ENCODE measurements at places on chromosomes 16 and 17.
A peak's percentile ranks its signal among the peaks of the same experiment; 100 is the strongest.

- DNase-seq = no peak
Observed at GRCh38 chr17:74690409-74690825, 22.3 kb downstream of the CD300LF start.

DNA sequence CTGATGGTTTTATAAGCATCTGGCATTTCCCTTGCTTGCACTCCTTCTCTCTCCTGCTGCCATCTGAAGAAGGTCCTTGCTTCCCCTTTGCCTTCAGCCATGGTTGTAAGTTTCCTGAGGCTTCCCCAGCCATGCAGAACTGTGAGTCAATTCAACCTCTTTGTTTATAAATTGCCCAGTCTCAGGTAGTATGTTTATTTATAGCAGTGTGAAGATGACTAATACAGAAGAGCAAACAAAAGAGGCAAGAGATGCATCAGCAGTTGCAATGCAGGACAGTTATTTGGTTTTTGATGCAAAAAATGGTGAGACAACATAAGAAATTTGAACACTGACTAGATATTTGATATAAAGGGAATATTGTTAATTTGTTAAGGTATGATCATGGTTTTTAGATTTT, 16.8 kb downstream of the TMEM100 start:
- DNase-seq = no peak

- DNase-seq = no peak
Observed at GRCh38 chr16:79175286-79176057, 425.1 kb downstream of the MAF start.

GRCh38 chr16:12120217-12120981, 143.9 kb downstream of the SNX29 start:
- no peak for DNase-seq

- DNase-seq = no peak
Observed at GRCh38 chr17:46962374-46962790, 16.7 kb downstream of the RPRML start.

GRCh38 chr17:75521951-75522727, 3.4 kb upstream of the LLGL2 start:
- no peak for DNase-seq

DNA sequence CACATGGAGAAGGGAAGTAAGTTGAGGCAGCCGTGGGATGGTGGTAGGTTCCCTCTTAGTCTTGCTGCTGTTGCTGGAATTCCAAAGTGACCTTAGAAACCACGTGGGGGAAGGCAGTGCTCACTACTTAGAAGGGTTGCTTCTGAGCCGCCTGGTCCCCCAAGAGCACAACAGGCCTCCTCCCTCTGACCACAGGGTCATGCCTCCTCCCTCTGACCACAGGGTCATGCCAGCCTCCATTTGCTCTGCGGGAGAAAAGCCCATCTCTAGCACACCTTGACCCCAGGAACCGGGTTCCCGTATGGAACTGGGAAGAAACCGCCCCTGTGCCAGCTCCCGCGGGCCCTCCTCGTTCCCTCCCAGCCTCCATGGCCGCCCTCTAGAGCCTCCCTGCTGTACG, 13.4 kb upstream of the ZFPM1 start:
- no peak for DNase-seq

DNA sequence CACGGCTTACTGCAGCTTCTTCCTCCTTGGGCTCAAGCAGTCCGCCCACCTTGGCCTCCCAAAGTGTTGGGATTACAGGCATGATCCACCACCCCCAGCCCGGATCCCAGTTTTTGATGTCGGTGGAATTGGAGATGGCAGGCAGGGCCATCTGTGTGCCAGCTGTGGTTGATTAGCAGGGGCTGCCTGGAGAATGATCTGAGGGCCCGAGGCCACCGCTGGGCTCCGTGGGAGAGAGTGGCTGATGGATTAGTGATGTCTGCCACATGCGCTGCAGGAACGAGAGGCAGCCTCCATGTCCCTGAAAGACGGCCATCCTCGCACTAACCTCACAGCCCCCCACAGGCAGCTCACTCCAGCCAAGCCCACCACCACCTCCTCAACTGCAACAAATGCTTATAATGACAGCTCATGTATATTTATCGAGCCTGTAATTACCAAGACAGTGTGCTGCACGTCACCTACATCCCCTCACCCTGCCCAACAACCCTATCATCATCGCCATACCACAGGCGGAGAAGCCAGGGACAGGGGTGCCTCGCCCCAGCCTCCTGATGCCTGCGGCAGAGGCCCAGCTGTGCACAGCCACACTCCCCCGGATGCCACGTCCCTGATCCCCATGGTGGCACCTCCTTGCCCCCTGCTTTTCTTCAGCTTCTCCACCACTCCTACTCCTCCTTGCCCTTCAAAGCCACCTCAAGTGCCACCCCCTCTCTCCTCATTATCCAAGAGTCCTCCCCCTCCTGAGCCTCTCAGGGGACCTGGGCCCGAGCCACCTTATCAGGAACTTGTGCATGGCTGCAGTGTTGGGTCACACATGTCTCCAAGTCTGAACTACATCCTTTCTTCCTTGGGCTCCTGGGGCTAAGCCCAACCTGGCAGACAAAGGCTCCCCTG, 33.2 kb downstream of the ACTG1 start:
- no peak for DNase-seq

GRCh38 chr16:3497771-3498170, 2.5 kb upstream of the C16orf90 start:
- DNase-seq = no peak

DNA sequence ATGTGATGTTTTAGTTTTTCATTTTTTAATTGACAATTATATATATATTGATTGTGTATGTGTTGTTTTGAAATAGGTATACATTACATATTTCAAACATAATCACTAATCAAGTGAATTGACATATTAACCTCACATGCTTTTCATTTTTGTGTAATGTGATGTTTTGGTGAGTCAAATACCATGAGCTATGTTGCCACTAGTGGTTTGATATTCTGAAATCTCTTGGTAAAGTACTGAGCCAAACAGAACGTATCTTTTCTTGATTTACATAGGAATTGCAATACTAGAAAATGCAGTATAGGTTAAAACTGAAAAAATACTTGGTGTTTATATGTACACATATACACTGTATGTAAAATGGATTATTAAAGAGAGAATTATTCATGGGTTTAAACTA, 65.2 kb upstream of the SIAH1 start:
- no peak for DNase-seq

- DNase-seq = no peak
Observed at GRCh38 chr17:31134576-31134975, 39.8 kb downstream of the NF1 start.

DNA sequence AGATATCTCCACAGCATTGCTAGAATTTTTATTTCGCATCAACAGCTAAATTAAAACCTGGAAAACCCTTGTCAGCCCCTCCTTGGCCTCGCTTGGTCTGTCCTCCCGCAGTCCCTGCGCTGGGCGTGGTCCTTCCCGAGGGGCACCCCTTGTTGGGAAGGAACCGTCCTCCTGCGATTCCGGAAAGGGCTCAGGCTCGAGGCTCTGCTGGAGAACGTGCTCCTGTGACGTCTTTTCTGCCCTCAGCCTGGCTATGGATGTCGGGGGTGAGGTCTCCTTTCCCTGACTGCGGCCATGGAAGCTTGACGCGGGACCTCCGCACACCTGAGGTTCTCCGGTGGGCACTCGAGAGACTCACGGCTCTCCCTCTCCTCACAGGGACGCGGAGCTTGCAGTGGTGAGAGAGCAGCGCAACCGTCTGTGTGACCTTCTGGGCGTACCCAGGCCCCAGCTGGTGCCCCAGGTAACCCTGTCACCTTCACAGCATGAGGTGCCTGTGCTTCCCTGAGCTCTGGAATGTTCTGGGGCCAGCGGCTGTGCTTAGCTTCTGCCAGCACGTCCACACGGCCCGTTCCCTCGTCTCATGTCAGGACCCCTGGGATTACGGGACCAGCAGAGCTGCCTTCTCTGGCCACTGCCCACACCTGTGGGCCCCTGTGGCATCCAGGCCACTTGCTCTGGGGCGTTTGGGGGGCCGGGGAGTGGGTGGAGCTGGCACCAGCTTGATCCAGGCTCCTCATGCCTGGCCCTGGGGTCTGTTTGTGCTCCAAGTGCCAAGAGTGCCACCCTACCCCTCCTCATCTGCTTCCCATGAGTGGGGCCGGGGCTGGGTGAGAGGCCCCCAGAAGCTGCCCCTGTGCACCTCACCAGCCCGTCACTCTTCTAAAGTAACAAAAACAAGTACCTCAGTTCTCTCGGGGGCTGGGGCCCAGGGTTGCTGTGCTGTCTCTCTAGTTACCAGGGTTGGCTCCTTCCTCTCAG, 101.5 kb upstream of the ZNF750 start:
- no peak for DNase-seq

GRCh38 chr17:50470426-50470825, 1.7 kb upstream of the CHAD start:
- no peak for DNase-seq

- DNase-seq = no peak
Observed at GRCh38 chr17:76732734-76733617, 4.2 kb downstream of the SRSF2 start.

GRCh38 chr17:8647956-8648355, 17.4 kb upstream of the MYH10 start:
- no peak for DNase-seq

DNA sequence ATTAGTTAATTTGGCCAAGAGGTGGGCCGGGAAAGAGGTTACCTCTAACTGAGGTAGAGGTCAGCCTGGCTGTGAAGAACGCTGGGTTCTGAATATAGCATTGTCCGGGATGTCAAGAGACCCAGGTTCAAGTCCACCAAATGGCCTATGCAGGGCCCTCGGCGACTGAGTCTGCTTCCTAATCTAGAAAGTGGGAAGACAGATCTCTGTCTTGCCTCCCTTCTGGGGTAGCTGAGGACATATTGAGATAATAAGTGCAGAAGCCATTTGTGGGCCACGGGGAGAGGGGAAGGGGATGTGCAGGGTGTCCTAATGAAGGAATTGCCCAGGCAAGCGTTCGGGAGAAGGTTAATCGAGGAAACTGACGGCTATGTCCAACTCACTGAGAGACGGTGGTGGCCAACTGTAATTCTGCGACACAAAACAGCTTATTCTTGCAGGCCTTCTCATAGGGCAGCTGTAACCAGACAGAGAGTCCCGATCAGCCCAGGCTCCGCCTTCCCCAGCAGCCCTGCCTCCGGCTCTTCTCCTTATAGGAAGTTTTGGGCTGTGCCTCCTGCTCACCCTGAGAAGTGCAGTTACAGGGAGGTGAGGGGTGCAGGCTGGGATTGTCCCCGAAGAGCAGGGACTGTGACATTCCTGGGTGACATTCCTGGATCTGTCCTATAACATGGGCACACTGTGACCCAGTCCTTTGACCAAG, 15.9 kb downstream of the HASPIN start:
- no peak for DNase-seq

DNA sequence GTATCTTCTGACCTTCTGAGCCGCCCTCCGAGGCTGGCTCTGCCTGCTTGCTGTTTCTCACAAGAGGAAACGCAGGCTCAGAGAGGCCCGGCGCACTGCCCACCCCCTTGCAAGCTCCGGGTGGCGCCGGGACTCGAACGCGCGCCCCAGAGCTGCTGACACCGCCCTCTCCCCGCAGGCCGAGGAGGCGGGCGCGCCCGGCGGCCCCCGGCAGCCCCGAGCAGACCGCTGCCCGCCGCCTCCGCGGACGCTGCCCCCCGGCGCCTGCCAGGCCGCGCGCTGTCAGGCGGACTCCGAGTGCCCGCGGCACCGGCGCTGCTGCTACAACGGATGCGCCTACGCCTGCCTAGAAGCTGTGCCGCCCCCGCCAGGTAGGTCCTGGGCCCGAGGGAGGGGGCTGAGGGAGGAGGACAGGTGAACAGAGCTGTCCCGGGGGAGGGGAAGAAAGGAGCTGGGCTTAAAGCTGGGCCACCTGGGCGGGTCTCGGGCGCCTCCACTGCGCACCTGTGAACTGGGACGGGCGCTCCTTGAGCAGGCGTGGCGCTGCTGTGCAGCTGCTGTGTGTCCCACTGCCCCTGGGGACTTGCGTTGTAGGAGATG, 18.2 kb downstream of the WFDC1 start:
- DNase-seq = no peak

DNA sequence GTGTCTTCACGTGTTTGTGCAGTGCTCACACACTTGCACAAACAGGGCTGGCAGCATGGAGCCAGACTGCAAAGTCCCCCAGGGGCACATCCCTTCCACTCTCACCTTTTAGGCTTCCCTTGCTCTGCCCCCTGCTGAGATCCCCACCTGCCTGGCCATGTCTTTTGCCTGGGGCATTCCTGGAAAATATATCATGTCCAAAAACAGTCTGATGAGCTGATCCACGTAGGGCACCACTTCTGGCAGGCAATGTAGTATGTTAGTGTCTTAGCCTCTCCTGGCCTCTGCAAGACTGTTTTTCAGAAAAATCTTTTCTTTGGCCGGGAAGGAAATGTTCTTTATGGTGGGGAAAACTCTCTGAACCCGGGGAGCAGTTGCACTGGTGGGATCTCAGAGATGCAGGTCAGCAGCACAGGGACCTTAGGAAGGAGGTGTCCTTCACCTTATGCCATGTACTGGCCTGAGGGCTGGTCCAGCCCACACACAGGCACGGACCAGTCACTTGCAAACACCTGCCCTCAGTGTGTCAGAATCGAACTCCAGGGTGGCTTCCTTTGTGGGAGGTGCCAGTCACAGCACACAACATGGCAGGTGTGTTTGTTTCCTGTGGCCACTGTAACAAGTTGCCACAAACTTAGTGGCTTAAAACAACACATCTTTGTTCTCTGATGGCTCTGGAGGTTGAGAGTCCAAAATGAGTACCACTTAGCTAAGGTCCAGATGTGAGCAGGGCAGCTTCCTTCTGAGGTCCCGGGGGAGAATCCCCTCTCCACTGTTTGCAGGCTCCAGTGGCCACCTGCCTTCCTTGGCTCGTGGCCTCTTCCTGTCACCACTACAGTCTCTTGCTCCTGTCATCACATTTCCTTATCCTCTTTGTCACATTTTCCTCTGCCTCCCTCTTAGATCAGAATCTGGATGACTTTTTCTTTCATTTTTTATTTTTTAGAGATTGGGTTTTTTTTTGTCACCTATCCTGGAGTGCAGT, 46.6 kb downstream of the MPRIP start:
- DNase-seq = no peak

GRCh38 chr17:44865231-44865660, 17.6 kb downstream of the HIGD1B start:
- peak; percentile 54 for DNase-seq

DNA sequence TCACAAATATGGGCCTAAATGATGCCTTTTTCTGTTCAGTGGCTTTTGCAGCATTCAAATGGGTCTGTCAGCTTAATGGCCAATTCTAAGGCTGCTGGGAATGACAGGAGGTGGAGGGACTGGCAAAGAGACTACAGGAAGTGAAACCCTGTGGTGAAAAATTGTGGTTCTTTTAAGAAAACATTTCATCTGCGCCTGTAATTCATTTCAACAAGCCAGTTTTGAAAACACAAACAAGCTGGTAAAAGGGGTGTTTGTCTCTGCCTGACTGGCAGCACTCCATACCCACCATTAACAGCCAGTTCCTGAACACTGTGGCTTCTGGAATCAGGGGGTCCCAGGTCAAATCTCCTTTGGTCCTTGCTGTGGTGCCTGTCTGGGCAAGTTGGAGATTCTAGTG, 3.6 kb upstream of the KDM8 start:
- DNase-seq = no peak

DNA sequence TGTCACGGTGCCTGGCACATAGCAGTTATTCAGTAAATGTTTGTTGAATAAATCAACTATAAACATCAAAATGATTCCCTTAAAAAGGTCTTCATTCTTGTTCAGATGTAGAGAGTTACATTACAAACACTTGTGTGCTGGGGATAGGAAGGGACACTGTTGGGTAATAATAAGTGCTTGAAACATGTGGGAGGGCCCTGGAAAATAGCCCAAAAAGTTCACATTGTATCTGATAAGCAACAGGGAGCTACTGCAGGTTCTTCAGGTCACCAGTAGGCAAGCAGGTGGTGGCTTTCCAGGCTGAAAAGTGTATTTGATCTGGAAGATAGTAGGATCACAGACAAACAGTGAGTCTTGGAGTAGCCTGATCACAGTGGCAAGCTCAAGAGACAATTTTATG, 19.0 kb upstream of the ZNF652 start:
- DNase-seq = no peak
